ENCODE measurements at places on chromosomes 5 and 9.

DNA sequence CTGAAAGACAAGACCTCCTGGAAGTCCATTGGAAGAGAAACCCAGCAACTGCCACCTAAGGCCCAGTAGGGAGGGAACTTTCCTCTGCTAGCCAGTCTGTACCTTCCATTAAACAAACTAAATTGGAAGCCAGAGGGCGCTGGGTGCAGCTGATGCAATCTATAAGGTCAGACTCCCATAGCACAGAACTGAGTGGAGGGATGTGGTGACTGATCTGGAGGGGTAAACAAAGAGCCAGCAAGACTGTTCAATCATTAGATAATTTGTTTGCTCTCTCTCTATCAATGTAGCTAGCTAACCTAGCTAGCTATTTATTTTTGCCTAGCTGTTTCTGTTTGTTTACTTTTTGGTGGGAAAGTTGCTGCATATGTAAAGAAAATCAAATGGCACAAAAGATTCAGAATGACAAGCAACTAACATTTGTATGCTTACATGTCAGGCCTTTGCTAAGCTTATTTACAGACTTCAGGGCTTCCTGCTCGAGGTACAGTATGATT, 291.8 kb upstream of the DAB2 start:
- H3K36me3 ChIP-seq: no peaks in the 10 kb centered on the region
- H3K4me1 ChIP-seq: peaks cover 2% of the 10 kb centered on the region
- no peak overlapping the region for H3K4me3 ChIP-seq
- H3K27me3 ChIP-seq: peaks cover 6% of the 10 kb centered on the region

GRCh38 chr9:4987961-4988421, 2.9 kb downstream of the JAK2 start:
- H3K36me3 ChIP-seq: peaks cover 19% of the 10 kb centered on the region
- DNase-seq: peak; percentile 54
- no peak overlapping the region for H3K4me3 ChIP-seq
- no peak overlapping the region for H3K27ac ChIP-seq
- peaks cover 29% of the 10 kb centered on the region for H3K4me1 ChIP-seq

GRCh38 chr5:73381590-73382400, 66.8 kb downstream of the FOXD1 start:
- no peak overlapping the region for H3K4me3 ChIP-seq
- no peak overlapping the region for H3K27ac ChIP-seq
- peaks cover 2% of the 10 kb centered on the region for H3K4me1 ChIP-seq
- DNase-seq: peak; percentile 36

GRCh38 chr5:1349246-1349645, 4.3 kb upstream of the CLPTM1L start:
- H3K36me3 ChIP-seq: peaks cover under 1% of the 10 kb centered on the region
- peaks cover 7% of the 10 kb centered on the region for H3K4me1 ChIP-seq
- no peak overlapping the region for H3K4me3 ChIP-seq

DNA sequence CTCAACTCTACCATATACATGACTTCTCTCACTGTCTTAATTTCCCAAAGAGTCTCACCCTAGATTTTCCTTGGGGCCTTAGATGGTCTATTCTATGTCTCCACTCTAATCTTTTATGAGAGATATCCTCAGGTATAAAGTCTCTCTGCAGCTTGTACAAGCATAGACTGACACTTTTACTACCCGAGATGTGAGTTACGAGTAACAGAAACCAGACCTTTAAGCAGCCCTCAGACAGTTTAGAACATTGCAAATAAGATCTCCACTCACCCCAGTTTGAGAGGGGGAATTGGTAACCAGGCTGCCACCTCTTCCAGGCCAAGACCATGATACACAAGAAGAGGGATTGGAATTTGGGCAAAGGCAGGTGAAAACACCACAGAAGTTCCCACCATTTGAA, 542.5 kb downstream of the TLE4 start:
- DNase-seq: no peak
- H3K27me3 ChIP-seq: peaks cover 2% of the 10 kb centered on the region
- H3K4me1 ChIP-seq: no peaks in the 10 kb centered on the region
- no peak overlapping the region for H3K27ac ChIP-seq
- no peaks in the 10 kb centered on the region for H3K36me3 ChIP-seq

DNA sequence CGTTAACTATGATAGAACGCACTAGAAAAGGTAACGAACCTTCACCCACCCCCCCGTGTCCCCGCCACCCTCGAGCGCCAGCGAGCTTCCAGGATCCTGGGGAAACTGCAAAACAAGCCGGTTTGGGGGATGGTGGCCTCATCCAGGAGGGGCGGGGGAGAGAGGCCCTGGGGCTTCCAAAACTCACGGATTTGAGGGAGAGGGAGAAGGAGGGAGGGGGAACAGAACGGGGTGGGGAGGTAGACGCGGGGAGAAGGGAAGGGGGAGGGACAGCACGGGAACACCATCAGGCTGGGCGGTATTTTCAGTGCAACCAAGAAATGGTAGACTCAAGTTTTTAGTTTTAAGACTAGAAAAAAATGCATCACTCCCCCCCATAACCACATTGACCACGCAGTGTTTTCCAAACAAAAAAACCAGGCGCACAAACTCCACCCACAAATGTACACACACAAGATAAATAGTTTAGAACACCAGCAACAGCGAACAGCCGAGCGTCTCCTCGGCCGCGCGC, 1.4 kb downstream of the NRARP start:
- DNase-seq: no peak
- H3K4me1 ChIP-seq: peaks cover 9% of the 10 kb centered on the region
- peaks cover 42% of the 10 kb centered on the region for H3K27me3 ChIP-seq
- H3K36me3 ChIP-seq: no peaks in the 10 kb centered on the region
- H3K27ac ChIP-seq: no peak overlapping the region

DNA sequence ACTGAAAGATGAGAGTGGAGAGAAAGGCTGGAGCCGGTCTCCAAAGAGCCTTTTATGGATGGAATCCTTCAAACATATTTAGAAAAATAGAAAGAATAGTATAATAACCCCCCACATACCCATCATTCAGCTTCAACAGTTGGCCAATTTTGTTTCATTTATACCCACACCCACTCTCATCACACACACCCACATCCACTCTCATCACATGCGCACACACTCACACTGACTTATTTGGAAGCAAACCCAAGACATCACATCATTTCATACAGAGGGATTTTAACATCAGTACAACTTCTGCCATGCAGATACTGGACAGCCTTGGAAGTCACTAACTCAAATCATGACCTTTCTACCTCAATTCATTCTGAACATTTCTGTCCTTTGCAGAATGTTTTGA, 72.8 kb upstream of the CPLX2 start:
- DNase-seq: no peak
- no peak overlapping the region for H3K27ac ChIP-seq
- no peak overlapping the region for H3K4me3 ChIP-seq
- H3K4me1 ChIP-seq: peaks cover 6% of the 10 kb centered on the region
- peaks cover 47% of the 10 kb centered on the region for H3K27me3 ChIP-seq

GRCh38 chr5:177303121-177303924, at the start of the genes PRELID1 and RAB24:
PRELID1 (plus strand) TSS chr5:177303799; CDS start chr5:177303986, 187 bp downstream.
RAB24 (minus strand) TSS chr5:177303719; CDS start chr5:177303288, 431 bp downstream.
- H3K4me3 ChIP-seq: peak within 1 kb of the TSS; percentile 95
- H3K27ac ChIP-seq: peak within 1 kb of the TSS; percentile 88
- peaks cover 26% of the 10 kb centered on the region for H3K36me3 ChIP-seq
- H3K27me3 ChIP-seq: no peaks in the 10 kb centered on the region
- DNase-seq: peak; percentile 95
- peaks cover 55% of the 10 kb centered on the region for H3K4me1 ChIP-seq

GRCh38 chr9:134804871-134805270, 75.7 kb upstream of the FCN2 start:
- H3K36me3 ChIP-seq: no peaks in the 10 kb centered on the region
- H3K4me3 ChIP-seq: no peak overlapping the region
- no peak overlapping the region for H3K27ac ChIP-seq

DNA sequence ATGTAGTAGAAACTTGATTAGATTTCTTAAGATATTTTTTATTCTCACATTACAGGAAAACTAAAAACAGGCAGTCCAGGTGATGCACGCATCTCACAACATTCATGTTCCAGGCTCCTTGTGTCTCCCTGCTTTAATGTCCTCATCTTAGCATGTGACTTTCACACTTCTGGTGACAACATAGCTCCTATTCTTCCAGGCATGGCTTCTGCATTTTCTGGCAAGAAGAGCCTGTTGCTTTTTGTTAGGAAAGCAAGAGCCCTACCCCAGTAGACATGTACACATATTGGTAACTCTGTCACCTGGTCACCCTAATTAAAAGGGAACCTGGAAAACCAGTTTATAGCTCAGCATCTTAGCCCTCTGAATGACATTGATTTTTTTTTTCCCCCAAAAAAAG, 92.5 kb downstream of the PPIC start:
- peaks cover 4% of the 10 kb centered on the region for H3K27me3 ChIP-seq
- no peak overlapping the region for H3K4me3 ChIP-seq
- H3K27ac ChIP-seq: no peak overlapping the region
- no peaks in the 10 kb centered on the region for H3K36me3 ChIP-seq
- no peak for DNase-seq
- H3K4me1 ChIP-seq: peaks cover 4% of the 10 kb centered on the region

DNA sequence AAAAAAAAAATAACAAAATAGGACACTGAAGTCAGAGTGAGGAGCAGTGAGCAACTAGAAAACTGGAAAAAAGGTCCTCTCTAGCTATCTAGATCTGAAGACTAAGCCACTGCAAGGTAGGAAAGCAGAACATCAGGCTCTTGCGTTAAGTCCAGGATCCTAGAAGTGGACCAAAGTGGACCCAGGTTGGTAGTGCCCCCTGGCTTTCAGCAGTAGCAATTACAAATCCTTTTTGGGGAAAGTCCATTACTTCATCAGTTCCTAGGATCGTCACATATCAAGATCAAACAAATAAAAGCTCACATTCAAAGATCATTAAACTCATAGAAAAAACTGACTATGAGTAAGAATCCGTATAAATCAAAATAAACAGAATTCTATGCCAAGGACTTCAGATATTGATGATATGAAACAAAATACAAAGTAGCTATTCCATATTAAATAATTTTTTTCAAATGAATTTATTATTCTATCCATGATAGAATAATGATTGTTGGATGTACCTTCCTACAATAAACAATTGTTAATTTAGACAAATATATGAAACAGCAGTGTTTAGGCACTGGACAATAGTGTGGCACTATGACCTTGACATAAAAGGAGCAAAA, 6.5 kb upstream of the RICTOR start:
- no peak overlapping the region for H3K27ac ChIP-seq
- peaks cover 1% of the 10 kb centered on the region for H3K36me3 ChIP-seq
- H3K27me3 ChIP-seq: peaks cover 43% of the 10 kb centered on the region
- peaks cover 15% of the 10 kb centered on the region for H3K4me1 ChIP-seq
- H3K4me3 ChIP-seq: no peak overlapping the region
- no peak for DNase-seq

DNA sequence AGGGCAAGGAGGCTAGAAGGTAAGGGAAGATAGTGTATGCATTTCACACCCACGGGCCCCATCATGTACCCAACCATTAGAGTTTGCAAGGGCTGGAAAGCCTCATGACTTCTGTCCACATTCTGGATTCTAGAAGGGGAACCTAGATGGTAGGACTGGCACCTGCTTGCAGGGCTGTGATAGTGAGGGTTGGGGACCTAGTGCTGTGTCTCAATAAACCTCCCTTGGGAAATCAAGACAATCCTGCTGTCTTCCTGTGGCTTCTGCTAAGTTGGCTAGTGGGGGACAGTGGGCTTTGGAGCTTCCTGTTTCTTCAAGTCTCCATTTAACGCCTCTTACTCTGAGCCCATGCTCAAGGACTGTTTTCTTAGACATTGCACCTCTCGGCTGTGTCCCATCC, 43.6 kb upstream of the SYNPO start:
- no peak overlapping the region for H3K27ac ChIP-seq
- no peak for DNase-seq
- H3K4me3 ChIP-seq: no peak overlapping the region
- no peaks in the 10 kb centered on the region for H3K27me3 ChIP-seq
- H3K36me3 ChIP-seq: no peaks in the 10 kb centered on the region

GRCh38 chr5:62199792-62200716, 106.0 kb upstream of the KIF2A start:
- no peak for DNase-seq
- H3K27ac ChIP-seq: peak overlapping the region; percentile 59
- H3K4me1 ChIP-seq: peaks cover 12% of the 10 kb centered on the region
- peaks cover 13% of the 10 kb centered on the region for H3K27me3 ChIP-seq
- H3K36me3 ChIP-seq: no peaks in the 10 kb centered on the region
- no peak overlapping the region for H3K4me3 ChIP-seq

- no peak for DNase-seq
- H3K36me3 ChIP-seq: no peaks in the 10 kb centered on the region
- no peak overlapping the region for H3K27ac ChIP-seq
- H3K4me1 ChIP-seq: no peaks in the 10 kb centered on the region
- no peaks in the 10 kb centered on the region for H3K27me3 ChIP-seq
Observed at GRCh38 chr9:124311283-124311682, 53.5 kb downstream of the NEK6 start.

DNA sequence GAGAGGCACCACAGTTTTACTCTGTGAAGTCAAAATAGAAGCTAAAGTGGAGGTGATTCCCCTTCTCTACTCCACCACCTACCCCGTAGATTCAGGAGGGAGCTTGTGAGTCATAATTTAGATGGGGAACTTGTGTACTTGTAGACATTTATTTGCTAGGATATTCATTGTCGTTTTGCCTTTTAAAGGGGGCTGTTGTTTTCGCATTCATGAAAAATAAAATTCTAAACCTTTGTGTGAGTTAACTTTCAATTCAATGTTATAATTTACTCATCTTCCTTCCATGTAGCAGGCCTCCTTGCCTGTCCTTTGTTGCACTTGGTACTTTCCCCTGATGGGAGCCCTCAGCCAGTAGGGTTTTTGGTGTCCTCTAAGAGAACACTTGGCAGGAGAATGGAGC, 22.0 kb downstream of the SECISBP2 start:
- H3K27me3 ChIP-seq: no peaks in the 10 kb centered on the region
- DNase-seq: no peak
- no peak overlapping the region for H3K27ac ChIP-seq
- H3K4me1 ChIP-seq: peaks cover 5% of the 10 kb centered on the region
- no peak overlapping the region for H3K4me3 ChIP-seq

GRCh38 chr9:108904161-108904560, 29.8 kb downstream of the ELP1 start:
- H3K27ac ChIP-seq: no peak overlapping the region
- no peaks in the 10 kb centered on the region for H3K4me1 ChIP-seq
- H3K27me3 ChIP-seq: no peaks in the 10 kb centered on the region
- DNase-seq: no peak
- peaks cover 22% of the 10 kb centered on the region for H3K36me3 ChIP-seq

DNA sequence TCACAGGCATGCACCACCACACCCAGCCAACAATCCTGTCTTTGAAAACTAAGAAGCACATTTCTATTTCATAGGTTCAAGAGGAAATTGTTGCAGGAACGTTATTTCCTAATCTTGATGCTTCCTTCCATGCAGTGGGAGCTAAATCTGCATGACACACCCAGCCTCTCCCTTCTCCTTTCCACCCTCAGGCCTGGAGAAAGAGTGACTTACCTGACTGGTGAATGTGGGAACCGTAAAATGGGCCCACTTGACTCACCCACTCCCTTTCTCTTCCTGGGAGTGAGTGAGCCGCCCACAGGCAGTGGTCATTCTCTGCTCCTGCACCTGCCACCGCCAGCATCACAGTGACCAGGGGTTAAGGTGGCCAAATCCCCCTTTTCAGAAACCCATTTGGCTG, 78.2 kb downstream of the C9orf50 start:
- H3K4me3 ChIP-seq: no peak overlapping the region
- H3K27ac ChIP-seq: no peak overlapping the region
- peaks cover 42% of the 10 kb centered on the region for H3K27me3 ChIP-seq
- no peaks in the 10 kb centered on the region for H3K4me1 ChIP-seq
- H3K36me3 ChIP-seq: peaks cover 4% of the 10 kb centered on the region
- no peak for DNase-seq

GRCh38 chr9:18775930-18776329, 257.1 kb downstream of the SAXO1 start:
- no peak for DNase-seq
- H3K27ac ChIP-seq: no peak overlapping the region
- H3K4me3 ChIP-seq: no peak overlapping the region
- no peaks in the 10 kb centered on the region for H3K4me1 ChIP-seq

All from activated naive CD8-positive, alpha-beta T cell treated with anti-CD3 and anti-CD28 coated beads, Interleukin-2, amount 10 ng/mL, durations not matched to agents 7 days and 5 days (primary cell).